Urothelium cell line (cell line): ENCODE measurements at places on chromosomes 7 and 10.

GRCh38 chr7:117871778-117872538 is 1.3 kb downstream of the CTTNBP2 start:
- DNase-seq, result peak; percentile 9

DNA sequence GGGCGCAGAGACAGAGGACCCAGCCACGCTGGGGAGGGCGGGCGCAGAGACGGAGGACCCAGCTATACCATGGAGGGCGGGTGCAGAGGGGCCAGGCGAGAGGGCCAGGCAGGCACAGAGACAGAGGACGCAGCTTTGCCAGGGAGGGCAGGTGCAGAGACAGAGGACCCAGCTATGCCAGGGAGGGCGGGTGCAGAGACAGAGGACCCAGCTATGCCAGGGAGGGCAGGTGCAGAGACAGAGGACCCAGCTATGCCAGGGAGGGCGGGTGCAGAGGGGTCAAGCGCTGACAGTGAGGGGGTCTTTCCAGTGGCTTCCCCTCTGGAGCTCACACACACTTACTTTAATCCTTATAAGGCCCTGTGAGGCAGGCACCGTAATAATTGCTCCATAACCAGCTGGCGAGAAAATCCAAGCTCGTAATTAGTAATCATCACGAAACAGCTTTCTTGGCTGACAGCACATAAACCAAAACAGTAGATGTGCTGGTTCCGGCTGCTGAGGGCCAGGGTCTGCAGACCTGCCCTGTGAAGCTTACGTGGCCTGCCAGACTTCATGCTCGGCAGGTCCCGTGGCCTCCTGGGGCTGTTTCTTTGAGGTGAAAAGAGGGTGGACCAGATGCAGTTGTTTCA is 137.2 kb downstream of the VIPR2 start:
- no peak for DNase-seq

- DNase-seq, result no peak
Measured at GRCh38 chr10:77518241-77518909, 119.2 kb downstream of the KCNMA1 start.

DNA sequence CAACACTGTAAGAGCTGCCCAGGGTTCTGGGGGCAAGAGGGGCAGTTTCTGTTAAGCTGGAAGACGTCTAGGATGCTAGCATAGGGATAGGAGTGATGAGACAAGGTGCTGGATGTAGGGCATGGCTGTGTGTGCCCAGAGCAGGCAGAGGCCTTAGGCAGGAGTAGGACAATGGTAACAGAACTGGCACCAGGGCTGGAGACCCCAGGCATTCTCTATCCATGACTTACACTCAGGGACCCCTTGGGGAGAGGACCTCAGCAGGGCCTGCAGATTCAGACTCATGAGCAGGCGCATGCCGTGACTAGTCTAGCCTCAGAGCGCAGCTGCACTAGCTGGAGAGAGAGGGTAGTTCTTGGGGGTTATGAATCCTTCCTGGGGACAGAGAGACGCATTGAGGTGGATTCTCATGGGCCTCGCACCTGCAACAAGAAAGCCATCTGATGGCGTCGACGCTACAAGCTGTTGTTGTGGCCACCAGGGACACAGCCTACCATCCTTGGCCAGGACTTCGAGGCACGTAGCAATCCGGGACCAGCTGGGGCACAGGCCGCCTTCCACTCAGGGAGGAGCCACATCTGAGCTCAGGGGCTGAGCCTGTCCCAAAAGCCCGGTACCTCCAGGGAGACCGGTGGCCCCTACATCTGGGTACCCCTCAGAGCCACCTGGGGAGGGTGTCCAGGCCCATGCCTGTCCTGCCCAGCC is 474.1 kb downstream of the PTPRN2 start:
- DNase-seq, result no peak

DNA sequence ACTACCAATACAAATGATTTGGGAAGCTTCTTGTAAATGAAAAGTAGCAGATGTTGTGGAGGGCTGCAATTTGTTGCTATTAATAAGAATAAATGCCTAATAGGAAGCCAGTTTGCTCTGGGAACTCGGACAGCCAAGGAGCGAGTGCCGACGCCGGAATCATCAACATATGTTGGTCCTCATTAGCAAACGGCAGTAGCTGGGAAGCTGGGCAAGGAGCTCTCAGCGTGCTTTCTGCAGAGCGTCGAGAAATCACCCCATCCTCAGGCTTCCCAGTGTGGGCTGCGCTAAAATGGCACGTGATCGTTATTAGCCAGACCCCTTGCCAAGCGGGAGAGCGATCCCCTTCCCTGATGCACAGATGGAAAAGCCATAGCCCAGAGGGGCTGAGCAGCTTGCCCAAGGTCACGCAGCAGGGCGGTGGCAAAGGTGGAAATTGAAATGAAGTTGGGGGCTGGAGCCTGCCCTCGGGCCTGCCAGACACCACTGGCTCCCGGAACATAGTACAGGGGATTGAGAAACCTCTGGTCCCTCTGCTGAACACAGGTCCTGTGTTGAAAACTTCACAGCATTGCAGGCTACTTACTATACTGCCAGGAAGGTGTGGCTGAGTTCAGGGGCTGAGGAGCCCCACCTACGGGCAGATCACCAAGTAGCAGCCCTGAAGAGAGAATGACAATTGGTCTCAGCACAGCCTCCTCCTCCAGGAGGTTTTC is 326.9 kb downstream of the PLXNA4 start:
- peak; percentile 27 for DNase-seq

- no peak for DNase-seq
Measured at GRCh38 chr7:26135076-26135475, 16.9 kb upstream of the NFE2L3 start.

- DNase-seq, result no peak
Measured at GRCh38 chr10:28541717-28542365, 8.9 kb downstream of the WAC start.

- peak; percentile 38 for DNase-seq
Measured at GRCh38 chr7:108335269-108335918, 120.8 kb downstream of the NRCAM start.

GRCh38 chr7:107972941-107973376 is 30.0 kb downstream of the LAMB1 start:
- DNase-seq, result no peak

DNA sequence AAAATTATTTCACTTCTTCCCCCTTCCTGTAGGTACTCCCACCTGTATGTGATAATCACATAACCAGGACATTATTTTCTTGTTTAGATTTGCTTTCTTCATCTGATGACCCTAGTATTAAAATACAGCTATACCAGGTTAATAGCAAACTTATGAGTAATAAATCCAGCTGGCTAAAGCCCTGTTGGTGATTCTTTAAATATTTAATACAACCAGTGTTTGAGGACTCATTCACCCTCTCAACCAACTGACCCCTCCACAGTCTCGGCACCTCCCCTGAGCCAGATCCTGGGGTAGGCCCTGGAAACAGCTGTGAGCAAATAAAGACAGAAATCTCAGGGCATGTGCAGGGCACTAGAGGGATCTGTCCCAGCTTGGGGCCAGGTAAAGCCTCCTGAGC is 58.5 kb downstream of the BLNK start:
- no peak for DNase-seq

GRCh38 chr7:150430465-150431085 is 19.9 kb upstream of the GIMAP8 start:
- no peak for DNase-seq

- DNase-seq, result no peak
Measured at GRCh38 chr10:115903207-115903606, 369.8 kb downstream of the GFRA1 start.

GRCh38 chr10:23912884-23913404 is 296.0 kb upstream of the KIAA1217 start:
- DNase-seq, result no peak

DNA sequence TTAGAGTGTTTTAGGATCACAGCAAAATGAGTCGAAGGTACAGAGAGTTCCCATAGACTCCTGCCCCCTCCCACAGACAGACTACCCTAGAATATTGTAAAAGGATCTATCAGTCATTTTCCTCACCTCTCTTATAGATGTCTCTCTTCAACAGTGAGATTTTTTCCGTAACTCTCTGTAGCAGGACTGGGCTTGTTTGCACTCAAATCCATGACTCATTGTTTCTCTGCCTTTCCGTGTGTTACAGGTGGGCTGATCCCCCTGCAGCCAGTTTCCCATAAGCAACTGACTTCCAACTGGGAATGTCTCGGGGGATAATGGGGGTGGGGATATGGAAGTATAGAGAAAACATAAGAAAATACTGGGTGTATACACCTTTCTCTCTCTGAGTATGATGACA is 921.0 kb downstream of the GATA3 start:
- no peak for DNase-seq

GRCh38 chr7:2870471-2870931 is 26.4 kb upstream of the GNA12 start:
- peak; percentile 69 for DNase-seq

GRCh38 chr7:29013931-29014330 is 55.8 kb upstream of the TRIL start:
- no peak for DNase-seq

- DNase-seq, result peak; percentile 82
Measured at GRCh38 chr7:105387508-105388355, 989 bp downstream of the SRPK2 start.

GRCh38 chr10:65341323-65341925 is 1584.4 kb upstream of the LRRTM3 start:
- DNase-seq, result peak; percentile 57

- peak; percentile 19 for DNase-seq
Measured at GRCh38 chr10:81248886-81249285, 626.1 kb upstream of the NRG3 start.

GRCh38 chr7:106178593-106179134 is 66.6 kb upstream of the SYPL1 start:
- DNase-seq, result peak; percentile 49

DNA sequence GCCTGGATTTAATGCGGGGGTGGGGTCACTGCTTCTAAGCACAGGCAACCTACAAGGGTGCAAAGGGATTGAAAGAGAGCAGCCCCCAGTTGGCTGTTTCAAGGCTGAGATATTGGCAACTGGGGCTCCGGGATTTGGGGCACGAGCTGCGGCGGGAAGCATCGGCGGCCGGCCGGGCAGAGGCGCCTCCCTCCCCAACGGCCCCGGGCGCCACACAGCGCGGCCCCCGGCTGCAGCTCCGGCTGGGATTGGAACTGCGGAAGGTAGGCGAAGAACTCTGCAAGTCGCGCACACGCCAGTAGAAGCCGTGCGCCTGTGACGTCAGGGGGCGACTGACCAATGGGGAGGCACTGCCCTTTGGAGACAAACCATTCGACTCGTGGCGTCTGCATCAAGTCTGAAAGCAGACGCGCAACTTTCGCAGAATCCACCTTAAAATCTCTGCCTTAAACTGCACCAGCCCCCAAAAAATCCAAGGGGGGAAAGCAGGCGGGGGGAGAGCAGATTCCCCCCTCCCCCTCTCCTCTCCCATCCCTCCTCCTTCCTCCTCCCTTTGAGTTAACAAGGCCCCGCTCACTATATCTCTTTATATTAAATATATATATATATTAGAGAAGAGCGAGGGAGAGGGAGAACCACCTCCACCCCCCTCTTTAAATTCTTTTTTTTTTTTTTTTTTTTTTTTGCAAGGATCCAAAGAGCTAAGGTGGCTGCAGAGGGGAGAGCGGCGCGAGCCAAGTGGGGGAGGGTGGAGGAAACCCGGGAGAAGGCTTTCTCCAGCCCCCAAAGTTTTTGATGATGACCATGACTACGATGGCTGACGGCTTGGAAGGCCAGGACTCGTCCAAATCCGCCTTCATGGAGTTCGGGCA is at the start of gene DLX6:
TSS of gene DLX6 (plus strand) at position 371 of the 872 bp plus-strand sequence. CDS start at position 796, 425 bp downstream.
- no peak for DNase-seq

- peak; percentile 65 for DNase-seq
Measured at GRCh38 chr7:2521952-2522591, 2.5 kb downstream of the LFNG start.

DNA sequence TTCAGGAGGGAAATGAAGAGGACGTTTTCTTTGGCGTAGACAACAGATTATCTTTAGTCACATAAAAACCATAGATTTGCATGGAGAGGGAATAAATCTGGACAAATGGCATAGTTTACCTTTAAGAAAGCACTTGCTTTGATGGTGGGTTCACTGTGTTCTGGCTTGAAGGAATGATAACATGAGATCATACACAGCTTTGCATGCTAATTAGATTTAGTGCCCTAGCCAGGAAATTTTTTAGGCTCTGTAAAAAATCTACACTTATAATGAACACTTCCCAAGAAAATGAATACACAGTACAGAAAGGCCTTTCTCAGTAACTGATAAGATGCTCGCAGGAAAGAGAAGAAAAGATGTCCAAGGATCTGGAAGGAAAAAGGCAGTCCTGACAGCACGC is 218.2 kb upstream of the AOAH start:
- no peak for DNase-seq

DNA sequence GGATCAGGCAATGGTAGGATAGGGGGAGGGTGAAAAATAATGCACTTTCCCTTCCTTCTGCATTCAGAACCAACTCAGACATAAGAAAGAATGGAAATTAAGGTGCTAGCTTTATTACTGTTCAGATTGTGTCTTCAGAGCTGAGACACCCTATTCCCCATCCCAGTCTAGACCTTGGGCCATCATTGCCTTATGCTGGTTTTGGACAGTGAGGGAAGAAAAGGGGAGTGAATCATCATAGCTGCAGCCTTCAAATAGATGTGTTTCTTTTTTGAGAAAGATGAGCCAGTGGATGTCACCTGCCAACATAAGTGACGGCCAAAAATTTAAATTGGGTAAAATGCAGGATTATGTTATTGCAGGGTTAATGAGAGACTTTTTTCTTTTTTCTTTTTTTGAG is 27.0 kb upstream of the TOMM7 start:
- DNase-seq, result no peak

DNA sequence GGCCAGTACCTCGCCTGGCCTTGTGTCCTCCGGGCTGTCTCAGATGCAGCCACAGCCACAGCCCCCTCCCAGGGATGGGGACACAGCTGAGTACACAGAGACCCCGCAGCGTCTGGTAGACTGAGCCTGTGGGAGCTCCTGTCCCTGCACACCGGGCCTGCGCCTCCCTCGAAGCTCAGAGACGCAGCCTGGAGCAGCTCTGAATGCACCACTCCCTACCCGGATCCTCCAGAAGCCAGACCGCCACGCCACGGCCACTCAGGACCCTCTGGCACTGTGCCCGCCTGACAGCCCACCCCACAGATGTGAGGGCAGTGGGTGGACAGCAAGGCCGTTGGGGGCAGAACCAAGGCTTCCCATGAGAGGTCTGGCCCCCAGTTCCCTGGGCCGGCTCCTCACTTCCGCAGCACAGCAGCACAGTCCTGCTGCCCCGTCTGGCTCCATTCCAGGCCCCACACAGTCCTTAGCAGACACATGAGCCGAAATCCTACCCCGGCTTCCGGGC is 40.8 kb downstream of the PAPOLB start:
- no peak for DNase-seq

DNA sequence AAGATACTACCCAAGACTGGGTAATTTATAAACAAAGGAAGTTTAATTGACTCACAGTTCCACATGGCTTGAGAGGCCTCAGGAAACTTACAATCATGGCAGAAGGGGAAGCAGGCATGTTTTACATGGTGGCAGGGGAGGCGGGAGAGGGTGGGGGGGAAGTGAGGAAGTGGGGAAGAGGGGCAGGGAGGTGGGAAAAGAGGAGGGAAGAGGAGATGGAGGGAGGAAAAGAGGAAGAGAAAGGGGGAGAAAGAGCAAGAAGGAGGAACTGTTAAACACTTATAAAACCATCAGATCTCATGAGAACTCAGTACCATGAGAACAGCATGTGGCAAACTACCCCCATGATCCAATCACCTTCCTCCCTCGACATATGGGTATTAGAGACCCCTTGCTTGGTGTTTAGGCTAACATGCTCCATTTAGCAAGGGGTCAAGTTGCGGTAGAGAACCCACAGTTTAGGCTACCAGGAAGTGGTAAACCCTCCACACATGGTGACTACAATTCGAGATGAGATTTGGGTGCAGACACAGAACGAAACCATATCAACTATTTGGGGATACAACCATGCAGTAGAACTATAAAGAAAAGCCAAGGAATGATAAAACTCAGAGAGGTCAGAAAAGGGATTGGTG is 3.5 kb upstream of the LMBR1 start:
- no peak for DNase-seq

GRCh38 chr10:86053675-86054074 is 312.9 kb downstream of the GRID1 start:
- no peak for DNase-seq
